ENCODE measurements at places on chromosomes 7 and 10.

DNA sequence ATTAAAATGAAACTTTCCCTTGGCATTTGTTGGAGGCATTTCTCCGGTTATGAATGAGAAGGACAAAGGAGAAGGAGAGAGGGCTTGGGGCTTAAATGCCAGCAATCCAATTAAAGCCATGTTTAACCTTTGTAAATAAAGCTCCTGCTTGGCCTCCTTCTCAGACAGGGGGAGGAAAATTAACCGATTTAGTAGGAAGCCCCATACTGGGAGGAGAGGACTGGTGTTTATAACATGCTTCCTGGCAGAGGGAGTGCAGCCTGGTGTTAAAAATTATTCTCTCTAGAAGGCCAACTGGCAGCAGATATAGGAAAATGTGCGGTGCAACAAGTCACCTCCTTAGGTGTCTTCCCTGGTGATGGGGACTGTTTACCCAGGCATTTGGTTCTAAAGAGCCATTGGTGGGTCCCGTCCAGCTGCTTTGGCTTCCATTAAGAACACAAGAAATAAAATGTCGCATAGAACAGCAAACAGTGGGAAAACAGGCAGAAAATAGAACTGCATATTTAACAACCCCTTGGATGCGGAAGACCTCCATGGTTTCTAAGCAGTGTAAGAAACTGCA, 846.5 kb downstream of the TYW1 start:
- no peak for DNase-seq

DNA sequence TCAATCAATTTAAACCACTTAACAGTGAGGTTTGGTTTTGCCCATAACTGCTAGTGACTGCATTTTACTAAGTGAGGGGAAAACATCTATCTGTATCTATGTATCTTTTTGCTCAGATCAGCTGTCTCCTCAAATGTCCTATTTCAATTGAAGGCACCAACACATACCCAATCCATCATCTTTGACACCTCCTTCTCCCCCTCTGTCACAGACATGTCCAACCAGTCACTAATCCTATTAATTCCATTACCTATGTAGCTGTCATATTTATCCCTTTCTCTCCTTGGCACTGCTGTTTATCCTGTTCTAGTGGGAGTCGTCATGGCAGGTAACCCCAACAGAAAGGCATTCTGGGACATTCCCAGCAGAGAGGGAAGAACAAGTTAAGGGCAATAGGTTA, 975.2 kb upstream of the AUTS2 start:
- no peak for DNase-seq

GRCh38 chr10:4024027-4024426, 239.0 kb upstream of the KLF6 start:
- DNase-seq: no peak

DNA sequence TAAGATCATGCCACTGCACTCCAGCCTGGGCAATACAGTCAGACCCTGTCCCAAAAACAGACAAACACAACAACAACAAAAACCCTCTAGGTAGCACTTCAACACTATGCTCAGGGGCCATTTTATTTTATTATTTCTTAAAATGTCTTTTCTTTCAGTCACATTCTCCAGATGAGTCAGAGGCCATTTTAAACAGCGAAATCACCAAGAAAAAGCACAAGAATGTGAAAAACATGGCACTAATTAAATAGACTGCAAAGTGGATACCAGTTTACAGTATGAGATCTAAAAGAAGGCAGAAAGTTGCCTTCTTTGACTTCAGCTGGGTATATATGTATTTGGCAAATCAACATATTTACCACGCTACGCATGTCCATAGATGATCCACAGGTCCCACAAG, 6.1 kb upstream of the FGL2 start:
- DNase-seq: no peak

DNA sequence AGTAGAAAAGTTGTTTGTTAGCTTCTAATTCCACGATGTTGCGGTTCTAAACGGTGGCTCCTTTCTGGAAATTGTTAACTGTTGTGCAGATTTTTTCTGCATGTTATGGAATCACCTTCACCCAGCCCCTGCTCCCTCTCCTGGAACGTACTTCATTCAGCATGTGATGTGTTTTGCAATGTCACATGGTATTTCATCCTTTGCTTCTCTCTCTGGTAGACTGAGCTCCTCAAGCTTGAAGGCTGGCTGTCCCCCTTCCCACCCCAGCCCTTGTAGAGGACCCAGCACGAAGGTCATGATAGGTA, 4.4 kb downstream of the PPP2R2D start:
- DNase-seq: no peak

DNA sequence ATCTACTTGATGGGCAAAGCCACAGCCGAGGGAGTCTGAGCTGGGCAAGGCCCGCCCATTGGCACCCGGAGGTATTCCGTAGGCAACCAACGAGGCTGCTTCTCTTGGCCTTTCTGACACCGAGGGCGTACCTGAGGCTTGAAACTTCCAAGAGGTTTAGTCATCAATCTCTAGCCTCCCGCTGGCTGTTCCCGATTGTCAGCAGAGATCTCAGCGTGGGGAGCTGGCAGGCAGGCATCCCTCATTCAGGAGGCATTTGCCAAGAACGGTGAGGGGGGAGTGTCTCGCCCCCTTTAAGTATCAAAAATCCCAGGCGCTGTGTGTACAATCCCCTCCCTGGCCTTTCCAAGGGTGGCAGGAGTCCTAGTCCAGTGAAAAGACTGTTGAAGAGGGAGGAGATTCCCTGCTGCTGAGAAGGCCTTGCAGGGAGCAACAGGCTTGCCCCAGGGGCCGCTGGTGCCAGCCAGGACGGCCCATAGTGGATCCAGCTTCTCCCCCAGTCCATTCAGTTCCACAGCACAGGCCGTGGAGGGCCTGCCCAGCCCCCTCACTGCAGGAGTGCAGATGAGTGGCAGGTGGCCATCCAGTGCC, 39.7 kb downstream of the OAT start:
- no peak for DNase-seq
